ENCODE measurements at places on chromosomes 5 and 9. TPM values are rescaled to one million over a fixed set of nuclear protein-coding genes. Genes with fewer than 3 reads are reported as not detected.

The KCNMB1 gene
- 0.29 TPM for total RNA-seq

The TMEM174 gene
- not detected for total RNA-seq

The DND1 gene
- 1.1 TPM for total RNA-seq

The KIF4B gene
- total RNA-seq = 0.44 TPM

The TBCA gene
- total RNA-seq = 193 TPM

The PCDHA13 gene
- not detected for total RNA-seq

The GPR151 gene
- not detected for total RNA-seq

The PCDHA11 gene
- 0.12 TPM for total RNA-seq

The CORO2A gene
- total RNA-seq = 0.30 TPM

The C9orf43 gene
- 0.66 TPM for total RNA-seq

The TMEM232 gene
- 0.38 TPM for total RNA-seq

The ST8SIA4 gene
- total RNA-seq = 25.0 TPM
